Smooth muscle cell of the brain vasculature (primary cell): ENCODE measurements at places on chromosomes 1 and 21.

GRCh38 chr1:201711811-201712210 lies 117.1 kb upstream of the IPO9 start:
- DNase-seq: no peak

- no peak for DNase-seq
Observed at GRCh38 chr1:220124542-220124941, 30.6 kb downstream of the IARS2 start.

- DNase-seq: no peak
Observed at GRCh38 chr1:198711837-198712236, 73.0 kb downstream of the PTPRC start.

DNA sequence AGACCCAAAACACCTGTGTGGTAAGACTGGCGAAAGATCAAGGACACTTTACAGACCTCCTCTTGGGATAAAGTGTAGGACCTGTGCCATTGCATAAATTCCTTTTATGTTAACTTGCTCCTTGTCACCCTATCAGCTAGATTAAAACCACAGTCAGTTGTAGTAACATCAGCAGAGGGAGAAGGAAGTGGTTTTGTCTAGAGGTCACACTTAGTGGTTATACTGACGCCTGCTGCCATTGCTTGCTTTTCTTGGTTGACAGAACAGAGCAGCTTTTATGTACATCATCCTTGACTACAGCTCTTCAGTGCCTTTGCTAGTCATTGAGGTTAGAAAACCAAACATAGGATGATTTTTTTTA lies 101.4 kb downstream of the PBX1 start:
- no peak for DNase-seq

GRCh38 chr1:245475126-245475525 lies 320.3 kb downstream of the KIF26B start:
- DNase-seq: no peak

DNA sequence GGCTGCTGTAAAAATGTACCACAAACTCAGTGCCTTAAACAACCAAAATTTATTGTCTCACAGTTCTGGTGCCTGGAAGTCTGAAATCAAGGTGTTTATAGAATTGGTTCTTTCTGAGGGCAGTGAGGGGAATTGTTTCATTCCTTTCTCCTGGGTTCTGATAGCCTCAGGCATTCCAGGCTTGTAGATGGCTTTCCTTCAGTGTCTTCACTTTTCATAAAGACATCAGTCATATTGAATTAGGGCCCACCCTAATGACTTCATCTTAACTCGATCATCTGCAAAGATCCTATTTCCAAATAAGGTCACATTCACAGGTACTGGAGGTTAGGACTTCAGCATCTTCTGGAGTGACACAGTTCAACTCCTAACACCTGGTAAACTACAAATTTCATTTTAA lies 15.0 kb downstream of the CDKN2C start:
- DNase-seq: no peak

GRCh38 chr21:17976691-17977090 lies 157.5 kb upstream of the C21orf91 start:
- DNase-seq: no peak

DNA sequence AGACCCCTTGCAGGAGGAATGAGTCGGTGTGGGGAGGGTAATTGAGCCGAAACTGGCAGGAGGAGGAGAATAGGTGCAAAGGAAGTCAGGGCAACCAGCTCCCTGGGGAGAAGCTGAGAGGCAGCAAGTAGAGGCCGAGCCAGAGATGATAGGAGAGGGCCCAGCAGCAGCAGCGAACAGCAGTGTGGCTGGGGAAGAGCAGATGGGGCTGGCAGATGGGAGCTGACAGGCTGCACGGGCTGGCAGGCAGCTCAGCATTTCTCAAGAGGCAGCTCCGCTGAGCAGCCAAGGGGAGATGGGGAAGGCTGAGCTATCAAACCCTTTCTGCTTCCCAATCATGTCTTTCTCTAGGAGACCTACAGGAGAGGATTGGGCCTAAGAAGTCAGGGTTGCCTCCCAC lies 158.2 kb downstream of the TRIM33 start:
- DNase-seq: no peak
